ENCODE measurements at places on chromosomes 7 and 10. TPM values are rescaled to one million over a fixed set of nuclear protein-coding genes. Genes with fewer than 3 reads are reported as not detected.

- H3K4me1 ChIP-seq, result peaks cover 17% of the 10 kb centered on the region
- H3K36me3 ChIP-seq, result no peaks in the 10 kb centered on the region
- DNase-seq, result no peak
Measured at GRCh38 chr10:69218831-69219230, 1.3 kb upstream of the HKDC1 start.

DNA sequence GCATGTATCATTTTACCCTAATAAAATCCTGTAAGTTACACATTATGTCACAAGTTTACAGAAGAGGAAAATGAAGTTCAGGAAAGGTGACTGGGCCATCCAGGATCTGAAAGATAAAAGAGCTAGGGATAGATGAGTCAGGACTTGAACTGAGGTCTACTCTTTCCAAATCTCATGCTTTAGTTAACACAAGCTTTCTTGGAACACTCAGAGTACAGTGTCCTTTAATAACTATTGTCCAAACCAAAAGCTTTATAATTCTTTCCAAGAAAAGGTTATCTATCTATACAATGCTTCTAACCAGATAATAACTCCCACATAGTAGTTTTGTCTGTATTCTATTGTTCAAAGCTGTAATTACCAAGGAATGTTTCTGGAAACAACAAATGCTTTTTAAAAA lies 164.6 kb downstream of the LRRN3 start:
- no peaks in the 10 kb centered on the region for H3K4me1 ChIP-seq
- no peak overlapping the region for H3K4me3 ChIP-seq
- H3K27ac ChIP-seq, result no peak overlapping the region
- no peaks in the 10 kb centered on the region for H3K36me3 ChIP-seq
- DNase-seq, result no peak
- no peaks in the 10 kb centered on the region for H3K27me3 ChIP-seq

DNA sequence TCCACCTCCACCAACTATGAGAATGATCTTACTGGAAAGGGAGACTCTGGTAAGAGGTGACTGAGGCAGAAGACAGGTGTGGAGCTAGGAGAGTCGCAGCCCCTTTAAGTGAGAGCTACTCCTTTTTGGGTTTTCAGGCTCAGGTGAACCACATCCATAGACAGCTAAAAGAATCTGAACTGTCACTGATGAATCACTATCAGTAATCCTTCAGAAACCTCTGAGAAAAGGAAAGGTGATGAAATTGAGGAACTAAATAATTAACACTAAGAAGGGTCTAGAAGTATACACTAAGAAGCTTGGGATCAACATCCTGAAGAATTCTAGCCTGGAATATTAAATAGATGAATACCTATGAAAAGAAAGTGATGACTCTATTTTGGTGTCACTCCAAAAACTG lies 83.0 kb downstream of the SORBS1 start:
- H3K4me1 ChIP-seq, result no peaks in the 10 kb centered on the region
- DNase-seq, result no peak
- no peak overlapping the region for H3K4me3 ChIP-seq
- H3K27ac ChIP-seq, result no peak overlapping the region
- H3K27me3 ChIP-seq, result no peaks in the 10 kb centered on the region

GRCh38 chr10:70038923-70039322 lies 13.7 kb upstream of the MACROH2A2 start:
- H3K4me1 ChIP-seq, result no peaks in the 10 kb centered on the region
- no peaks in the 10 kb centered on the region for H3K36me3 ChIP-seq
- H3K27me3 ChIP-seq, result peaks cover 8% of the 10 kb centered on the region
- no peak for DNase-seq
- no peak overlapping the region for H3K27ac ChIP-seq
- no peak overlapping the region for H3K4me3 ChIP-seq

GRCh38 chr10:126580873-126581647 lies 89.4 kb downstream of the C10orf90 start:
- no peaks in the 10 kb centered on the region for H3K4me1 ChIP-seq
- no peaks in the 10 kb centered on the region for H3K27me3 ChIP-seq
- no peak overlapping the region for H3K27ac ChIP-seq
- H3K36me3 ChIP-seq, result no peaks in the 10 kb centered on the region
- no peak overlapping the region for H3K4me3 ChIP-seq

- H3K4me3 ChIP-seq, result no peak overlapping the region
- H3K27me3 ChIP-seq, result no peaks in the 10 kb centered on the region
- no peak for DNase-seq
- no peak overlapping the region for H3K27ac ChIP-seq
- H3K4me1 ChIP-seq, result no peaks in the 10 kb centered on the region
Measured at GRCh38 chr10:71629131-71629530, 90.4 kb downstream of the C10orf105 start.

DNA sequence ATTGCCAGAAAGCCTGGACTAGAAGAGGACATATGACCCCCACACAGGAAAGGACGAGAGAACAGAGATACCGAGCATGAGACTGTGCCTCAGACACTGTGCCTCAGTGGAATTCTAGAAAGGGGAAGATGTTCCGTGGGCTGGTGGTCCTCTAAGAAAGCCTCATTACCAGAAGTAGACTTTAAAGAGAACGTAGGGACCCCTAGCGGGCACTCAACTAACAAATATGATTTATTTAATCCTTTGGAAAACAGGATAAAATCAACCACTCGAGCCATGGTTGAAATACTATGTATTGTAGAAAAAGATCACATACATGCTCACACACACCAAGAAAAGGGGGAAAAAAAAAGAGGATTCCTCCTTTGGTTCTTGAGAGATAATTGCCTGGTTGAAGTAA lies 701.2 kb upstream of the SORCS1 start:
- no peak overlapping the region for H3K4me3 ChIP-seq
- DNase-seq, result no peak
- H3K27me3 ChIP-seq, result no peaks in the 10 kb centered on the region
- H3K36me3 ChIP-seq, result no peaks in the 10 kb centered on the region

- no peaks in the 10 kb centered on the region for H3K27me3 ChIP-seq
- H3K4me3 ChIP-seq, result no peak overlapping the region
- no peaks in the 10 kb centered on the region for H3K36me3 ChIP-seq
- H3K27ac ChIP-seq, result no peak overlapping the region
- DNase-seq, result no peak
Measured at GRCh38 chr7:48563334-48563733, 361.0 kb upstream of the CDC14C start.

DNA sequence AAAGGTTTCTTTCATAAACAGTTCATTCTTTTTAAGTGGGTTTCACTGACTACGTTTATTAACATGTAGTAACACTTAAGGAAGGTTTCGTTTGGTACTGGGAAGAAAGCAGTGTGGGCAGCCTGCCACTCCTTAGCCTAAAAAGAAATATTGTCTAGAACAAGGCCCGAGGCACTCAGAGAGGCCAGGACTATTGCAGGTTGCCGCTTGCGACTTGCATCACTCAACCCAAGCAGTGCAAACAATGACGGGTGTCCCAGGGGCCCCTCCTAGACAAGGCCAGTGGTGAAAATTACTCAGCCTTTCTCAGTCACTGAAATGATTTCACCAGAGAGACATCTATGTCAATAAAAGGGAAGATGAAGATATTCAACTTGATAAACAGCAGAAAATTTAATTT lies 243.9 kb downstream of the SNX13 start:
- no peak overlapping the region for H3K4me3 ChIP-seq
- H3K36me3 ChIP-seq, result no peaks in the 10 kb centered on the region
- H3K27ac ChIP-seq, result no peak overlapping the region
- no peaks in the 10 kb centered on the region for H3K4me1 ChIP-seq

DNA sequence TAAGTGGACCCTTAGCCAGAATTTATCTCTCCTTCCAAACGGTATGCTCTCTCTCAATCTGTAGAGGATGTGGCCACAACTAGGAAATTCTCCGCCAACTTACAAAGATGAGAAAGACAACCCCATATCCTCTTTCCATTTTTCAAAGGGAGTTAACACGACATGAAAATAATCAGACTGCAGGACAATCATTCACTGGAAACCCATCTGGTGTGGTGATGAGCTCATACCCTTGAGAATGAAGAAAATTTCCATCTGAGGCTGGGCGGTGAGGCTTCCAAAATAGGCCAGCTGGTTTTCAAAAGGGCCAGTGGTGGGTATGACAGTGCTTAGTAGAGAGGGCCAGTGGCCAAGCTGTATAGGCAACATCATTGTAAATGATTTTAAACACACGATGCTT lies 369.6 kb downstream of the FRMD4A start:
- H3K4me3 ChIP-seq, result no peak overlapping the region
- no peaks in the 10 kb centered on the region for H3K4me1 ChIP-seq
- no peaks in the 10 kb centered on the region for H3K27me3 ChIP-seq

- H3K27me3 ChIP-seq, result no peaks in the 10 kb centered on the region
- no peak overlapping the region for H3K4me3 ChIP-seq
- peaks cover 25% of the 10 kb centered on the region for H3K36me3 ChIP-seq
- no peaks in the 10 kb centered on the region for H3K4me1 ChIP-seq
Measured at GRCh38 chr10:909831-910230, 21.7 kb downstream of the LARP4B start.

GRCh38 chr7:112520787-112521186 lies 40.0 kb downstream of the LSMEM1 start:
- no peak overlapping the region for H3K4me3 ChIP-seq
- peaks cover 2% of the 10 kb centered on the region for H3K27me3 ChIP-seq
- H3K27ac ChIP-seq, result no peak overlapping the region
- no peaks in the 10 kb centered on the region for H3K4me1 ChIP-seq
- H3K36me3 ChIP-seq, result no peaks in the 10 kb centered on the region
- no peak for DNase-seq

DNA sequence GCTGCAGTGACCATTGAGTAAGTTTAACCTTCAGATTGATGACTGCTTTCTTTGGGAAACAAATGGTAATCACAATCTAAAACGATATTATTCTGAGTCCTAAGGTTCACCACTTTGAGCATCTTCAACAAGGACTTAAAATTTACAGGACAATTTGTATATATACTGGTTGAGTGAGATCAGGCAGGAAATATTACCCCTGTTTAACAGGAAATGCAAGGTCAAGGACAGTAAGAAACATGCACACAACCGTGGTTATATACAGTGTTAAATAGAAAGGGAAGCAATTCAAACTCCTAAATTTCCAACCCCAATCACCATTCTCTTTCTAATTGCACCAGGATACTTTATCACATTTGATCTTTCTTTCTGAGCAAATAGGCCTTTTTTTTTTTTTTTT lies 96.1 kb downstream of the ZNF277 start:
- peaks cover 6% of the 10 kb centered on the region for H3K36me3 ChIP-seq
- no peaks in the 10 kb centered on the region for H3K4me1 ChIP-seq
- peak; percentile 4 for DNase-seq

- H3K27me3 ChIP-seq, result no peaks in the 10 kb centered on the region
- DNase-seq, result no peak
- H3K4me3 ChIP-seq, result no peak overlapping the region
- H3K27ac ChIP-seq, result no peak overlapping the region
- H3K4me1 ChIP-seq, result no peaks in the 10 kb centered on the region
Measured at GRCh38 chr10:48490571-48490940, 114.3 kb downstream of the ARHGAP22 start.

- no peaks in the 10 kb centered on the region for H3K4me1 ChIP-seq
- no peak overlapping the region for H3K27ac ChIP-seq
- no peaks in the 10 kb centered on the region for H3K36me3 ChIP-seq
- no peak for DNase-seq
- no peak overlapping the region for H3K4me3 ChIP-seq
Measured at GRCh38 chr10:120927352-120927751, 76.2 kb downstream of the WDR11 start.

DNA sequence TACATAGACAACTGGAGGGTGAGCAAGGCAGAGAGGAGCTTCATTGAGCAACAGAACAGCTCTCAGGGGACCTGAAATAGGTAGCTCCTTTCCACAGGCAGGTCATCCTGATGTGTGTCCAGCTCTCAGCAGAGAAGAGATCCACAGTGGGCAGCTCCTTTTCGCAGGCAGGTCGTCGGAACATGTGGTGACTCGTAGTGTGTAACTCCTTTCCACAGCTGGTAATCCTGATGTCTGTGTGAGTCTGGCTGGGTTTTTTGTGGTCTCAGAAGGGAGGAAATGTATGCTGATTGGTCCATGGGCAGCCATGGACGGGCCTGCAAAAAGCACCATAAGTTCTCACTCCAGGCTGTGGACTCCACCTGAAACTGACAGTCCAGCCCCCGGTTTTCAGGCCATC lies 24.4 kb upstream of the TES start:
- H3K27ac ChIP-seq, result no peak overlapping the region
- DNase-seq, result no peak
- no peaks in the 10 kb centered on the region for H3K4me1 ChIP-seq

DNA sequence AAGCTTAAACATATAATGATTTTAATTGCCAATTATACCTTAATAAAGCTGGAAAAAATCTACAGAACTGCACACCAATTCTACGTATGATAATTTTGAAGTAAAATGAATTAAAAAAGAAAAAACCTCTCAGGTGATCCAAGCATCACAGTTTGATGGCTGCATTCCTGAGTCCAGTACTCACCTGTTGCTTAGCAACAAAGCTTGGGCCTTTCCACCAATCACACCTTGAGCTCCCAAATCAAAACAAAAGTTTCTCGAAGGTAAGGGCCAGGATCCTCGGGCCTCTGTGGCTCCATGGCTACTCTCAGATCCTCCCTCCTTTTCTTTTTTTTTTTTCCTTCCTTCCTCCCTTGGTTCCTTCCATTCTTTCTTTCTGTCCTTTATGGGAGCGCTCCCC lies 137.2 kb upstream of the PCBD1 start:
- H3K27ac ChIP-seq, result no peak overlapping the region
- H3K36me3 ChIP-seq, result no peaks in the 10 kb centered on the region
- H3K4me1 ChIP-seq, result no peaks in the 10 kb centered on the region
- no peaks in the 10 kb centered on the region for H3K27me3 ChIP-seq
- DNase-seq, result no peak

GRCh38 chr7:28169230-28169629 lies 11.4 kb downstream of the JAZF1 start:
- no peak overlapping the region for H3K27ac ChIP-seq
- DNase-seq, result no peak
- peaks cover 5% of the 10 kb centered on the region for H3K36me3 ChIP-seq
- no peak overlapping the region for H3K4me3 ChIP-seq
- no peaks in the 10 kb centered on the region for H3K27me3 ChIP-seq

GRCh38 chr7:157760004-157760730 lies 423.4 kb downstream of the DNAJB6 start:
- H3K27ac ChIP-seq, result no peak overlapping the region
- H3K4me3 ChIP-seq, result no peak overlapping the region
- H3K36me3 ChIP-seq, result no peaks in the 10 kb centered on the region
- DNase-seq, result no peak
- no peaks in the 10 kb centered on the region for H3K4me1 ChIP-seq

GRCh38 chr10:75335191-75335590 lies 66.4 kb downstream of the ZNF503 start:
- DNase-seq, result no peak
- no peak overlapping the region for H3K4me3 ChIP-seq
- H3K27ac ChIP-seq, result no peak overlapping the region
- peaks cover 4% of the 10 kb centered on the region for H3K27me3 ChIP-seq
- H3K36me3 ChIP-seq, result no peaks in the 10 kb centered on the region

GRCh38 chr10:72297281-72297804 lies 23.6 kb downstream of the DDIT4 start:
- no peaks in the 10 kb centered on the region for H3K27me3 ChIP-seq
- H3K4me3 ChIP-seq, result peak overlapping the region; percentile 64
- peak overlapping the region; percentile 99 for H3K27ac ChIP-seq
- H3K4me1 ChIP-seq, result peaks cover 31% of the 10 kb centered on the region
- H3K36me3 ChIP-seq, result no peaks in the 10 kb centered on the region

- no peaks in the 10 kb centered on the region for H3K4me1 ChIP-seq
- no peak overlapping the region for H3K4me3 ChIP-seq
- H3K27me3 ChIP-seq, result no peaks in the 10 kb centered on the region
- DNase-seq, result no peak
- no peaks in the 10 kb centered on the region for H3K36me3 ChIP-seq
Measured at GRCh38 chr10:92164036-92164696, 126.7 kb downstream of the CPEB3 start.

The GNGT1 gene
- not detected for total RNA-seq

The ASB13 gene
- 2.9 TPM for total RNA-seq

The PNLIPRP2 gene
- total RNA-seq, result not detected

The HGF gene
- 0.57 TPM for total RNA-seq

The NPY4R gene
- not detected for total RNA-seq

The TMEM139 gene
- total RNA-seq, result 0.91 TPM

The PTF1A gene
- not detected for total RNA-seq

The BRAF gene
- 60.8 TPM for total RNA-seq

The GHITM gene
- total RNA-seq, result 77.9 TPM

The ARHGEF5 gene
- total RNA-seq, result 10.5 TPM

Measured in CD4-positive, CD25-positive, alpha-beta regulatory T cell (primary cell).